Mucosa of descending colon (tissue), 3 donors: ENCODE measurements at places on chromosomes 2 and 18.

GRCh38 chr2:241767464-241768250, 9.0 kb upstream of the GAL3ST2 start:
- DNase-seq, result peak; percentile 30

DNA sequence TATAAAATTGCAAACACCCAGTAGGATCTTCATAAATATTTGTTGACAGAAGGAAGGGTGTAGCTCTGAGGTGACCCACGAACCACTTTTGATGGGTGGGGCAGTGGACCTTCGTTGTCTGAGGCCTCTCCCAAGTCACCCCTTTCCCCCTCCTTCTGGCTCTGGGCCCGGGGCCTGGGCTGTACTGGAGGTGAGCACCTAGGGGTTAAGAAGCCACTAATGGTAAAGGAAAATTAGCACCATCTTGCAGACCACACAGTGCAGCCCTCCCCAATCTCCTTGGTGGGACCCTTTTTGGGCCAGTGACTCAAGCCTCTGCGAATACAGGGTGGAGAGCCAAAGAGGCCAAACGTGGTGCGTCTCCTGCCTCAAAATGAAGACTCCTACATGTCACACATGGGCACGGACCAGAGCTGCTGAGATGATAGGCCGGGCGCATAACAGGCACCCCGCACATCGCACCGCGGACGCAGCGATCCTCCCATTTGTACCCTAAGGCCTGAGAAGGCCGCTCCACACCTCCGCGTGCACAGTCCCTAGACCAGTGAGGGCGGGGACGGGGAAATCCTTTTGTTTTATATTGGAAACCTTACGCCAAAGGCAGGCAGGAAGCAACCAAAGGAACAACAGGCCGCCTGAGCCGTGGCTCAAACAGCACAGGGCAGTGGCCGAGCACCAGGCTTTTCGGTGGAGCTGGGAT, 31.9 kb upstream of the ATP6V1B1 start:
- DNase-seq, result no peak

GRCh38 chr18:44035554-44035953, 645.1 kb upstream of the SETBP1 start:
- no peak for DNase-seq

GRCh38 chr2:239378918-239379640, 21.7 kb downstream of the HDAC4 start:
- DNase-seq, result no peak

DNA sequence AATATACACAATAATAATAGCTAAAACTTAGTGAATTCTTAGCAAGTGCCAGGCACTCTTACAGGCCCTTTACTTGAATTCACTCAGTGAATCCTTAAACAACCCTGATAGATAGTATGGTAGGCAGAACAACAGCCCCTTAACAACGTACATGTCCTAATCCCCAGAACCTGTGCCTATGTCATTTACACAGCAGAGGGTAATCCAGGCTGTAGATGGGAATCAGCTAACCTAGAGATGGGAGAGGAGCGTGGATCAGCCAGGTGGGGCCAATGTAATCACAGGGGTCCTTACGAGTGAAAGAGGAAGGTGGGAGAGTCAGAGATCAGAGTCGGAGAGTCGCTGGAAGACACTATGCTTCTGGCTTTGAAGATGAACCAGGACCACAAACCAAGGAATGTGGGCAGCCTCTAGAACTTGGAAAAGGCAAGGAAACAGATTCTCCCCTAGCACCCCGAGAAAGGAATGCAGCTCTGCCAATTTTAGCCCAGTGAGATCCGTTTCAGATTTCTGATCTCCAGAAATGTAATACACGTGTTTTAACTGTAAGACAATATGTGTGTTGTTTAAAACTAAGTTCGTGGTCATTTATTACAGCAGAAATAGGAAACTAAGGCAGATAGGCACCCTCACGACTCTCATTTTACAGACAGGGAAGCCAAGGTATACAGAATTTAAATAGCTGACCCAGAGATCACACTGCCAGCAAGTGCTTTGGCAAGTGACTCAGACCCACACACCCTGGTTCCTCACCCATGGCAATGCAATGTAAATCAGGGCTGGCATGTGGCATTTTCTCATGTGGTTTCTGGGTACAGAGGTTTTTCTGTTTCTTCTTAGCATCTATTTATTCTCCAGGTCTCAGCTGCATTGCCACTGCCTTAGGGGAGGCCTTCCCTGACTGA, 68.9 kb downstream of the DOCK10 start:
- no peak for DNase-seq

DNA sequence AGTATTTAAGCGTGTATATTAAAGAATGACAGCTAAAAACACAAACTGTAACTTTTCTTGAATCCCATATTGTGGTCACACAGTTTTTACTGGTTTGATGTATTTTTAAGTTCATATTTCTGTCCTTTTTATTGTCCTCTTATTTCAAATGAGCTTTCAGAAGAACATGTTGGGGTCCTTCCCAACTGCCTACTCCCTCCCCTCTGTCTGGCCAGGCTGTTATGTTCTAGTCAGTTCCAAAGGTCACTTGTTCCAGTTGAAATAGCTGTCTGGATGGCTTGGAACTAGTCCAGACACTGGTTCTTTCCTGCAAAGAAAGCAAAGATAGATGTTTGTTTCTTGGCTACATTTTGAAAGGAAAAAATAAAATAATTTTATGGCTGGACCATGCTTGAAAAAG, 306.9 kb downstream of the GULP1 start:
- no peak for DNase-seq

DNA sequence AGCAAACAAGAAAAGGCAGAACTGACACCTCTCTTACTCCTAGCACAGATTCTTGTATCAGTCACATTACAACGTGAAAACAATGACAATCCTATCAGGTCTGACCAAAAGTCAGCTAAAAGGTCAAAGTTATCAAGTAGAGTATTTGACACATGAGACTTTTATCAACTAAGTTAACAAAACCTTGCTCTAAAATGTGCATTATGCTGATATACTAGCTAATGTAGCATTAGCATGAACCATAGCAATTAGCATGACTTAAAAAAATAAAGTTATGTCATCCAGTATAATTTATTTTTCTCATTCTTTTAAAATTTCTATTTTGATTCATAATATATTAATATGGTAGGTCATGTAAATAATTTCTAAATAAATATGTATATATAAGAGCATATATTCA, 41.4 kb upstream of the TTC32 start:
- no peak for DNase-seq

- no peak for DNase-seq
Measured at GRCh38 chr2:237507512-237507911, 20.5 kb downstream of the MLPH start.

GRCh38 chr2:158094487-158095092, 7.1 kb upstream of the UPP2 start:
- no peak for DNase-seq
